Large intestine (tissue), 12 donors: ENCODE measurements at places on chromosomes 13 and 19. TPM values are rescaled to one million over a fixed set of nuclear protein-coding genes. Genes with fewer than 3 reads are reported as not detected.

Gene NCR1
- 1.1 TPM for polyA plus RNA-seq

- no peak for DNase-seq
Observed at GRCh38 chr19:8938576-8938975, 71.6 kb downstream of the MUC16 start.

- DNase-seq: no peak
Observed at GRCh38 chr13:80527400-80527799, 186.5 kb upstream of the SPRY2 start.

Gene C1QTNF9
- 0.42 TPM for polyA plus RNA-seq

GRCh38 chr19:2016041-2016807 lies 710 bp upstream of the BTBD2 start:
- peak; percentile 71 for DNase-seq

DNA sequence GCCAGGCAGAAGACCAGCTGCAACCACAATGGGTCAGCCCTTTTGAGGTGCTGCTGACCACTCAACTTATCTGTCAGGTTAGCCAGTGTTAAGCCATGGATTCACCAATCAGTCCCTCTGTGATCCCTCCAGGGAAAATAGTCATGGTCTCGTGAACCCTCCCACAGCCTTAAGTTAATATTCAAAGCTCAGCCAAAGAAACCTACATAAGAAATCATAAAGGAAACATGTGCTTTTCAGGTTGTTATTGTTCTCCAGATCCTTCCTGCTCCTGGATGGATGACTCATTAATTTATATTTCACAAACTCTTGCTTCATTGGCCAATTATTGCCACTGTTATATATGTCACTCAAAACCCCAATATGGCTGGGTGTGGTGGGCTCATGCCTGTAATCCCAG lies 161.9 kb downstream of the B3GLCT start:
- no peak for DNase-seq

Gene CDC34
- 69.8 TPM for polyA plus RNA-seq

Gene FAM83E
- 77.5 TPM for polyA plus RNA-seq

GRCh38 chr13:101267656-101268055 lies 148.7 kb downstream of the NALCN start:
- DNase-seq: no peak

Gene FFAR3
- 0.79 TPM for polyA plus RNA-seq

GRCh38 chr19:5851302-5851701 lies at the start of gene FUT3:
TSS of gene FUT3 (minus strand) at chr19:5851449.
- DNase-seq: no peak

DNA sequence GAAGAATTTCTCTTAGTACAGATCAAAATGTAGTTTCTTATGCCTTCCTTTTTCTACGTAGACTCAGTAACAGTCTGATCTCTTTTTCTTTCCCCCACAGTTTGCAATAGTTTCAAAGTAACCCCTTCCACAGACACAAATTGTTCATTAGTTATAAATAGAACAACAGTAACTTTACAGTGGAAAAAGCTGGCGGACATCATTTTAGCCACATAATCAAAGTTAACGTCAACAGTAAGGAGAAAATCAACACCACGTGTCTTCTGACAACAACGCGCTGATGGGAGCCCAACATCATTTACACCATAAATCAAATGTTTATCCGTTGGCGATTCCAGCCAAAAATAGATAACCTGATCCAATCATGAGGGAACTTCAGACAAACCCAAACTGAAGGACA lies 76.8 kb downstream of the ANKRD10 start:
- no peak for DNase-seq

GRCh38 chr19:54316746-54317107 lies 3.8 kb upstream of the LILRA5 start:
- DNase-seq: no peak

Gene POLRMT
- polyA plus RNA-seq: 62.1 TPM

Gene FCHO1
- 2.5 TPM for polyA plus RNA-seq
